Mesenteric fat pad (tissue), 1 donor: ENCODE measurements at places on chromosomes 2 and 18. TPM values are rescaled to one million over a fixed set of nuclear protein-coding genes. Genes with fewer than 3 reads are reported as not detected.

LIMS2 gene
- total RNA-seq = 70.6 TPM

TOGARAM2 gene
- total RNA-seq = 0.39 TPM

GRCh38 chr2:112335600-112335999, 60.2 kb downstream of the ZC3H6 start:
- no peak for DNase-seq

- no peak for DNase-seq
These were observed 6.2 kb upstream of the EFR3B start for GRCh38 chr2:25035537-25036220.

- no peak for DNase-seq
These were observed 73.0 kb upstream of the NOSTRIN start for GRCh38 chr2:168729455-168729854.

GRCh38 chr2:219569041-219569440, 2.3 kb downstream of the OBSL1 start:
- no peak for DNase-seq

- DNase-seq = no peak
These were observed 8.5 kb upstream of the PAX3 start for GRCh38 chr2:222307143-222307756.
